Stimulated activated naive CD4-positive, alpha-beta T cell (primary cell): ENCODE measurements at places on chromosomes 1 and 21.

- DNase-seq: no peak
Measured at GRCh38 chr1:199859491-199859933, 168.0 kb upstream of the NR5A2 start.

- DNase-seq: no peak
Measured at GRCh38 chr1:109383854-109384253, 13.9 kb downstream of the SORT1 start.

DNA sequence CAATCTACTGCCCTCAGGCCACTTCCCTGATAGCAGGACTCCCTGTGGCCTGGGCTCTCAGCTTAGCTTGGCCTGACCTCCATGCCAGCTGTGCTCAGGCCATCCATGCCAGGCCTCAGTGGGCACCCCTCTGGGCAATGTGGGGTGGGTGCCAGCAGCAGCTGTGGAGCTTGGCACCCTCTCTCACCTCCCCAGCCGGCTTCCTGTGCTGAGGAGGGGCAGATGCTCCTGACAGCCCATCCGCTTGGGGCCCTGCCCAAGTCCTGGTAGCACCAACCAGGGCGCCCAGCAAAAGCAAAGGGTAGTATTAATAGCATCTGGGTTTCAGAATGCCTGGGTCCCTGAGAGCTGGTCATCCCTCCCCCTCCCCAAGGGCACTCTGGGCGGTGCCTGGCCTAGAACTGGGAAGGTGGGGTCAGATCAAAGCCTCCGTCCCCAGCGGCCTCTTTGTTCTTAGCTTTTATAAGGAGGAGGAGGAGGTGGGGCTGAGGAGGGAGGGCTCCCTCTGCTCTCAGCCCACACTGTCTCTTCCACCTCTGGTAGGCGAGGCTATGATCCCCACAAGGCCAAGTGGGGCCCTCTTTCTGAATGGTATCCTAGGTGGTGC lies 6.1 kb downstream of the EFNA4 start:
- no peak for DNase-seq

- DNase-seq: no peak
Measured at GRCh38 chr1:201376107-201376463, 1.4 kb downstream of the TNNT2 start.

DNA sequence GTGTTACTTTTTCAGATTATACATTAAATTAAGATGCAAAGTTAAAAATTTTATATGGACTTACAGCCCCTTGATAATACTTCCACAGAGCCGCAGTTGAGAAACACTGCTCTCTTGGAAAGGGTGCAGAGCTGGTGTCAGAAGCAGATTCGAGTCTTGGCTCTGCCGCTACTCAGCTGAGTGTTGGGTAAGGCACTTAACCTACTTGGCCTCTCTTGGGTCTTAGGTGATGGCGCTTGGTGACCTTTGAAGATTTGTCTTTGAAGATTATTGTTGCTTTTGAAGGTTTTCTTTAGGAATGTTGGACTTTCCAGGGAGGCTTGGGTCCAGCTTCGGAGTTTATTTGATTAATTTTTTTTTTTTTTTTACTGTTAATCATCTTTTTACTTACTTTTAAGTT lies 48.5 kb downstream of the CAMTA1 start:
- DNase-seq: no peak

- no peak for DNase-seq
Measured at GRCh38 chr1:18866314-18866713, 6.9 kb upstream of the TAS1R2 start.

DNA sequence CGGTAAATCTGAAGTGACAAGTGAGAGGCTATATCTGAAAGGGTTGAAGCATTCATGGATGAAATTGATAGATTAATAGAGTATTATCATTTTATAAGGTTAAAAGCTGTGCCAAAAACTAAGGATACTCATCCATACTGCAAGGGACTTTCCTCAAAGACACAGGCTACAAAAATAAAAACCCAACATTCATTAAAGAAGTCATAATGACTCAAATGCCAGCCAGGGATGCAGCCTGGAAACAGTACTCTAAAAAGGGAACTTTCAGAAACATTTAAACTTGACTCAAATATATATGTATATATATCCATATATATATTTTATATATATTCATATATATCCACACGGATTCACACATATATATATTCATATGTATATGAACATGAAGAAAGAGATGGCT lies 1.1 kb upstream of the TIAM1 start:
- DNase-seq: no peak

DNA sequence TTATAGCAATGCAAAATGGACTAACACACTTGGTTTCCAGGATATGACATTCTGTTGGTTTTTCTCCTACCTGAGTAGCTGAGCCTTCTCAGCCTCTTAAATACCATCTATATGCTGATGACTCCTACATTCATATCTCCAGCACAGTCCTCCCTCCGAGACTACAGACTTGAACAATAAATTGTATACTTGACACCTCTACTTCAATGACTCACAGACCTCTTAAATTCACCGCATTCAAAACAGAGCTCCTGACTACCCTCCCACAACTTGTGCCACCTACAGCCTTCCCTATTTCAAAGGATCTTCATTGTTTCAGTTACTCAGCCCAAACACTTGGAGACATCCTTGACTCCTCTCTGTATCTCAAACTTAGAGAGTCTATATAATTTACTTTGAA lies 66.8 kb upstream of the ASB17 start:
- no peak for DNase-seq

- DNase-seq: no peak
Measured at GRCh38 chr1:246679794-246680177, 44.4 kb upstream of the SCCPDH start.

- no peak for DNase-seq
Measured at GRCh38 chr1:13826009-13826408, 126.0 kb downstream of the PRDM2 start.

DNA sequence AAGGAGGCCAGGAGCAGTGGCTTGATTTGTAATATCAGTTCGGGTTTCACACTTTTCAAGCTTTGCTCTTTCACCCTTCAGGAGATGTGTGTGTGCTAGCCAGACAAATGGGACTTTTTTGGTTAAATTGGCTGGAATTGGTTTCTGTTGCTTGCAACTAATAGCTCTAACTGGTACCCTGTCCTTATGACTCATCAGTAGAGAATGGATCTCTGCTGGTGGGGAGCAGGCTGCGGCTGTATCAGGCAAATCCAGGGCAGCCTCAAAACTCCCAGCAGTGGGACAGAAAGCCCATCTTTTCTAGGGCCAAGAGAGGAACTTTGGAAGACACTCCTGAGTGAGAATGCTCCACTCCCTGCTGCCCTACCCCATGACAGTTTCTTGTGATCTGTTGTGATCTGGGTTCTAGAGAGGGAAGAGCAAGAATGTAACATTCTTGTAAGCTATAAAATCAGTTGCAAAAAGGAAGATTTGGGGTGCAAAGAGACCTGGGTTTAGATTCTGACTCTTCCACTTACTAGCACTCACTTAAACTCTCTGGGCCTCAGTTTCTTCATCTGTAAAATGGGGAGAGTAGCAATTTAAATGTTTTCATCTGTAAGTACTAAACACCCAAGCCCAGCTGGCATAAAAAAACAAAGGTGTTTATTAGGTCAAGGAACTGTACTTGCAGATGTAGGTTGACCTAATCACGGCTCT lies 257.0 kb upstream of the TMEM51 start:
- no peak for DNase-seq

- DNase-seq: no peak
Measured at GRCh38 chr21:28781602-28782276, 210.9 kb downstream of the LTN1 start.

- no peak for DNase-seq
Measured at GRCh38 chr1:116948046-116948445, 38.3 kb downstream of the PTGFRN start.

GRCh38 chr21:20030390-20030789 lies 967.8 kb upstream of the NCAM2 start:
- no peak for DNase-seq

- no peak for DNase-seq
Measured at GRCh38 chr1:162004441-162004950, 19.2 kb downstream of the OLFML2B start.

GRCh38 chr1:223726380-223727001 lies 14.2 kb downstream of the CAPN2 start:
- DNase-seq: peak; percentile 30

DNA sequence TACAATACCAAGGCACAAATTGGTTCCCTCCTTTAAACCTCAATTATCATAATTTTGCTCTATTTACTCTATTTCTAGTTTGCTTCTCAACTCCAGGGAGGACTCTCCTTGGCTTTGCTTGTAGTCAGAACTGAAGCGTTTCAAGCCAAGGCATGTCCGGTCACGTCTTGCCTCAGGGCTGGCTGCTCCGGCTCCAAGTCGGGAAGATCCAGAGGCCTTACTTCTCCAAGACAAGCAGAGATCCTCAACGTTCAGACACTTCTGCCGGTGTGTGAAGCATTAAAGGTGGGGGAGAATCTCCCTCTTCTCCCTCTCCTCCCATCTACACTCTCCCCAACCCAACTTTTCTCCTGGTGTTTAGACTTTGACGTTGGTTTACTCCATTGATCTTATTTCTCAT lies 7.2 kb upstream of the HHAT start:
- no peak for DNase-seq

DNA sequence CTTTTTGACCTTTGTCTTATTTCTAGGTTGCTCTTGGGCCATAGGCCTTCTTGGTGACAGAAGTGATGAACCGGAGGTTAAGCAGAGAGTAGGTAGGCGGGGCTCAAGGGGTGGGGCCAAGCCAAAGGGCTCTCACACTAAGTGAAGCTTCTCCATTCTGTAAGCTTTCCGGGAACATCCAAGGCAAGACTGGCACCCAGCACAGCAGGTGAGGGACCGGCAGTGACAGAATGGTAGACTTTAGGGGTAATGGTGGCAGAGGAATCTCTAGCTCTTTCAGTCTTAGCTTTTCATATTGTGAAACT lies at the start of gene TNFAIP8L2:
Gene TNFAIP8L2, plus strand, starts transcription at position 135 of the 305 bp plus-strand sequence. CDS start 2,049 bp downstream, outside the sequence.
- DNase-seq: peak; percentile 72

GRCh38 chr1:156115514-156116374 lies 1.2 kb downstream of the LMNA start:
- peak; percentile 27 for DNase-seq

- no peak for DNase-seq
Measured at GRCh38 chr1:212544110-212544509, 64.5 kb upstream of the ATF3 start.

DNA sequence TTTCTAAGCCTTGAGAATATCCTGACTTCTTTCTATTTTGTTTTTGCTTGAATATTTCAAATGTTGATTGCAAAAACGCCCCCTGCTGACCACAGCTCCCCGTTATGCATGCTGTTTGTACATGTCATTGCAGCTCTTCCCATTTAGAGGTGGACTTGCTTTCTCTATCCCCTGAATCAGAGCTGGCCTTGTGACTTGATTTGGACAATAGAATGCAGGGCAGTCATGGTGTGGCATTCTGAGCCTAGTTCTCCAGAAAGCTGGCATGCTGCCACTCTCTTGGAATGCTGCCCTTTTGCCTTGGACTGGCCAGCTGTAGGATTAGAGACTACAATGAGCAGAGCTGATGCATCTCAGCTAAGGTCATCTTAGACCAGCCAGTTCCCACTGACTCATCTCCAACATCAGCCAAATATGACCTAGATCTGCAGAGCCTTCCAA lies 1561.5 kb downstream of the MRPL39 start:
- DNase-seq: no peak

DNA sequence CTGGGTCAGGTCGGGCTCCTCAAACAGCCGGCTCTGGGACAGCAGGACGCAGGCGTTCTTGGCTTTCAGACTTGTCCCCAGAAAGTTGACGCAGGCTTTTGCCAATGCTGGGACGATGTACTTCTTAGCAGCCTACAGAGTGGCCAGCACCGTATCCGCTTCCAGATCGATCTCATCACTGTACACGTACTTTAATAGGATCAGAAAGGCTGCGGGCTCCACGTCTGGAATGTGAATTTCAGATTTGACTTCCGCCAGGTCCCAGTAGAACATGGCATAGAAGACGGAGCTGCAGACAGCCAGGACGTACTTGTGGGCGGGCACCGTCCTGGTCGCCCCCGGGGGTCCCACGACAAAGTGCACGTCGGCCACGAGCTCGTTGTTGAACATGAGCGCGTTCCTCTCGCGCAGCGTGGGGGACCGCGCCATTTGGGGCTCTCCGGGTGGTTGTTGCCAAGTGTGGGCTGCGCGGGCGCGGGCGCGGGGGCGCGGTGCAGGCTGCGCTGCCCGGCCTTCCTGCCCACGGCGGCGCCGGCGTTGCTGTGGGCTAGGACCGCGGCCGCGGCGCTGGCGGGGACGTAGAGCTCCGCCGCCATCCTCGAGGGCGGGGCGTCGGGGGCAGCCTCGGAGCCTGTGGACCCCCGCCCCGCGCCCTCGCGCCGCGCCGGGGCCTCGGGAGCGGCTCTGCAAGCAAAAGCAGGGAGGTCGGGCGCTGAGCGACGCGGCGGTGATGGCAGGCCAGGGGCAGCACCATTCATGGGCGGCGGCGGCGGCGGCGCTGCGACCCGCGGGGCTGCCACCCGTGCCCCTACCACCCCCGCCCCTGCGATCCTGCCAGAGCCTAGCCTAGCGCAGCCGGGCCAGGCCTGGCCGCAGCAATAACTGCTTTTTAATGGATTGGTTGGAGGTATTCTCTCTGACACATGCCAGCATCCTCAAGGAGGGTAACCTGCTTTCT lies 10.6 kb downstream of the CNR2 start:
- DNase-seq: no peak
